ENCODE measurements at places on chromosomes 2 and 18. TPM values are rescaled to one million over a fixed set of nuclear protein-coding genes. Genes with fewer than 3 reads are reported as not detected.

The ZSWIM2 gene
- 0.62 TPM for total RNA-seq

The LHCGR gene
- total RNA-seq, result not detected

The SPR gene
- 18.6 TPM for total RNA-seq

The POTEJ gene
- not detected for total RNA-seq

The EMILIN2 gene
- 8.4 TPM for total RNA-seq

The SULT1C4 gene
- total RNA-seq, result not detected

The SLC9A4 gene
- not detected for total RNA-seq

The MC5R gene
- total RNA-seq, result not detected

The CTNNA2 gene
- not detected for total RNA-seq

The TRIM54 gene
- total RNA-seq, result 0.33 TPM

The MROH2A gene
- total RNA-seq, result not detected

The CNRIP1 gene
- 31.3 TPM for total RNA-seq

The CFAP65 gene
- not detected for total RNA-seq

The ZNF385B gene
- not detected for total RNA-seq
